Nephron progenitor cell (in vitro differentiated cells): ENCODE measurements at places on chromosomes 16 and 17.

DNA sequence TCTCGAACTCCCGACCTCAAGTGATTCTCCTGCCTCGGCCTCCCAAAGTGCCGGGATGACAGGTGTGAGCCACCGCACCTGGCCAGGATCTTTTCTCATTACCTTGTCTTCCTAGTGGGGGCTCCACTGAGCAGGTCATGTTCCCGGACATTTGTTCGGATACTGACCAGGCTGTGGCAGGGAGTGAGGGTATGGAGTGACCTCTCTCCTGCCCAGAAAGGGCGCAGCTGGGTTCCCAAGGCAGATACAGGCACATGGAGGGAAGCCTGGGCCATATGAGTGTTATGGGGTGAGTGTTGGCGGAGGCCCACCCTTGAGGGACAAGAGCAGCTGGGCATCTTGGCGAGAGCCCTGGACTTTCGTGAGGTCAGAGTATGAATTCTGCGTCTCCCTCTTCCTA, 5.5 kb downstream of the SERPINF1 start:
- H3K4me3 ChIP-seq = no peak overlapping the region
- H3K27me3 ChIP-seq = peaks cover 3% of the 10 kb centered on the region
- peaks cover 40% of the 10 kb centered on the region for H3K4me1 ChIP-seq
- DNase-seq = no peak
- no peak overlapping the region for H3K27ac ChIP-seq
- H3K36me3 ChIP-seq = peaks cover 20% of the 10 kb centered on the region

- peaks cover 3% of the 10 kb centered on the region for H3K27me3 ChIP-seq
- no peak overlapping the region for H3K27ac ChIP-seq
- H3K4me3 ChIP-seq = no peak overlapping the region
- DNase-seq = no peak
- peaks cover 68% of the 10 kb centered on the region for H3K4me1 ChIP-seq
Measured at GRCh38 chr17:82280537-82280936, 7.0 kb upstream of the CSNK1D start.

DNA sequence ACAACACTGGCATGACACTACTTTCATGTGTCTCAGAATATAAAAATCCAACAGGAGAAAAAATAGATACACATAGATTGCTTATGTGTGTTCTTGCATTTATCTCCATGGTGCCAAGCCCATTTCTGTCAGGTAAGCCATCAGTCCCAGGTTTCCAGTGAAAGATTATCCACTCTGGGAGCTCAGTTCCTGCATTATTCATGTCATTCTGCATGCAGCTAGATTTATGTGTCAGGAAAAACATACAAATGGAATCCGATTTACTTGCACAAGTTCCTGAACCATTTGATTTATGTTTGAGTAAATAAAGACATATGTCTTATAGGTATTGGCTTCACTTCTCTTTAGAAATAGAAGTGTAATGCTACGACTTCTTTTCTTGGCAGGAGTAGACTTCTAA, 569.7 kb downstream of the KCNJ2 start:
- no peaks in the 10 kb centered on the region for H3K4me1 ChIP-seq
- no peak for DNase-seq
- no peak overlapping the region for H3K4me3 ChIP-seq
- no peaks in the 10 kb centered on the region for H3K27me3 ChIP-seq

- no peak overlapping the region for H3K4me3 ChIP-seq
- H3K27me3 ChIP-seq = peaks cover 22% of the 10 kb centered on the region
- no peak for DNase-seq
- peaks cover 23% of the 10 kb centered on the region for H3K4me1 ChIP-seq
- H3K36me3 ChIP-seq = no peaks in the 10 kb centered on the region
- H3K27ac ChIP-seq = peak overlapping the region; percentile 3
Measured at GRCh38 chr16:17275076-17276009, 195.4 kb downstream of the XYLT1 start.

- H3K4me3 ChIP-seq = no peak overlapping the region
- no peaks in the 10 kb centered on the region for H3K4me1 ChIP-seq
- no peaks in the 10 kb centered on the region for H3K36me3 ChIP-seq
- no peak overlapping the region for H3K27ac ChIP-seq
Measured at GRCh38 chr16:63883091-63883490, 1238.8 kb downstream of the CDH11 start.

DNA sequence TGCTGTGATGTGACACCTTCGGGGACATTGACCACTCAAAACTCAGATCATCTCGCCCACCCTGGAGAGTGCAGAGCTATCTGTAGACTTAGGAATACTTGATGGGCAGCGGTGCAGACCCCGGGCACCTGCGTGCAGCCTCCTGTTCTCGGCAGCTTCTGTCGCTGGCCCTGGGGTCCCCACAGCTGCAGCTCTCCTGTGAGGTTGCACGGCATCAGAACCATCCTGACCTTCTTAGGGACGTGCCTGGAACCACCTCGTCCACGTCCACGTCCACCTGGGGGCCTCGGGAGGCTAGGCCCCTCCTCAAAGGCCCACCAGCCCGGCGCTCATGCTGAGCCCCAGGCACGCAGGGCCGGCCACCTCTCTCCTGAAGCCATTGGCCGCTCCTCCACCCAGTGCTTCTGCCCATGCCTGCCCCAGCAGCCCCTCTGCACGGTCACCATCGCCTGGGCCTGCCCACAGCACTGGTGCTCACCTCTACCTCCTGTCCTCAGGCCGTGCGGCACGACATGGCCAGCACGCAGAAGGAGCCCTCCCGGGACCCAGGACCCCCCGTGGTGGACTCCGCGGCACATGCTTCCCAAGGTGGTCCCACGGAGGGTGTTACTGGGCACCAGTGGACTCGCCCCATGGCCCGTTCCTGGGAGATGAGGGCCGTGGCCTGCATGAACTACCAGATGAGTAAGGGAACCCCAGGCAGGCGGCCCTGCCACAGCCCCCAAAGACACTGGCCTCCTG, 2.3 kb upstream of the WFIKKN1 start:
- peaks cover 56% of the 10 kb centered on the region for H3K4me1 ChIP-seq
- peaks cover 3% of the 10 kb centered on the region for H3K27me3 ChIP-seq
- peaks cover 11% of the 10 kb centered on the region for H3K36me3 ChIP-seq
- H3K27ac ChIP-seq = peak overlapping the region; percentile 99

- H3K36me3 ChIP-seq = no peaks in the 10 kb centered on the region
- no peak overlapping the region for H3K27ac ChIP-seq
- peak; percentile 12 for DNase-seq
- peaks cover 17% of the 10 kb centered on the region for H3K27me3 ChIP-seq
Measured at GRCh38 chr16:49150341-49150740, 131.3 kb downstream of the CBLN1 start.

DNA sequence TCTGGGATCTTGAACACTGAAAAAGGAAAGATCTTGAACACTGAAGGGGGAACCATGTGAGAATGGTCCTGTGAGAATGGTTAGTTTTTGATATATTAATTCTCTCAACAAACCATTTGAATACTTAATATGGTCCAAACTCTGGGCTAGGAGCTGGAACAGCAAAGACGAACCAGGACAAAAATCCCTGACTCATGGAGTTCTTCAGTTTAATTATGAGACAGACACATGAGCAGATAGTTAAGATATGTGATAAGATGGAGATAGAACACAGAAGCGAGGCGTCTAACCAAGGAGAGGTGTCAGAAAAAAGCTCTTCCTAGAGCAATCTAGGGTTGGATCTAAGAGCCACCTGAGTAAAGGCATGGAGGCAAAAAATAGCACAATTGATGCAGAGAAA, 1.6 kb downstream of the CKLF start:
- H3K4me3 ChIP-seq = no peak overlapping the region
- H3K4me1 ChIP-seq = peaks cover 26% of the 10 kb centered on the region
- no peak overlapping the region for H3K27ac ChIP-seq
- peaks cover 37% of the 10 kb centered on the region for H3K36me3 ChIP-seq
- no peak for DNase-seq
